ENCODE measurements at places on chromosomes 13 and 19.
A peak's percentile ranks its signal among the peaks of the same experiment; 100 is the strongest.

- no peak for DNase-seq
Observed at GRCh38 chr19:28793391-28794168, 419.4 kb downstream of the UQCRFS1 start.

DNA sequence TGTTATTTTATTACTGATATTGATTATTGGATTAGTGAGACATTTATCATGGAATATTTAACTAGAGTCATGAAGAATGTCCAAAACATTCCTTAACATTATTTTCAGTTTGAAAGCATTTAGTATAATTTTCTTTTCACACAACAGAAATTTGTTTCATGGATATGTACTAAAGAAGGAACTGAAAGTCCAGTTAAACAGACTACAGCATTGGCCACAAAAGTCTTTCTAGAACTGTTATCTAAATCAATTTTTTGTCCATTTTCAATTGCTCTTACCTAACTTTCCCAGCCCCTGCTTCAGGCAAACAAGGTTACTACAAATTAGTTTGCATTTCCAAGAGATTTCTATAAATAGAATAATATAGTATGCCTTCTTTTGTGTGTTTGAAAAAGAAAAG lies 1018.0 kb upstream of the PCDH20 start:
- DNase-seq = no peak

DNA sequence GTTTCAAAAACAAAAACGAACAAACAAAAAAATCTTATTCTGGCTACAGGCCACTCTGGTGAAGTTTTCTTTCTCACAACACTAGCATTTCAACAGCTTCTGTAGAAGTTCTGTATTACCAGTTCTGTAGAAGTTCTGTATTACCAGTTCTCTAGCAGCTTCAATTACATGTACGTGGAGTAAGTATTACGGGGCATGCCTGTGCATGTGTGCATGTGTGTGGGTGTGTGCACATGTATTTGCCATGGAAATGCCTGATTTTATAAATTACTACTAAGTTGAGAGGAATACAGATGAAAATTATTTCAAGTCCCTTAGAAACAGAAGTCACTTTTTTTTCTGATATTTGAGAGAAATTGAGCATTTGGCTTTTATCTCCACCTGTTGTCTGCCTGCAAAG lies 414.2 kb downstream of the FOXO1 start:
- DNase-seq = no peak

DNA sequence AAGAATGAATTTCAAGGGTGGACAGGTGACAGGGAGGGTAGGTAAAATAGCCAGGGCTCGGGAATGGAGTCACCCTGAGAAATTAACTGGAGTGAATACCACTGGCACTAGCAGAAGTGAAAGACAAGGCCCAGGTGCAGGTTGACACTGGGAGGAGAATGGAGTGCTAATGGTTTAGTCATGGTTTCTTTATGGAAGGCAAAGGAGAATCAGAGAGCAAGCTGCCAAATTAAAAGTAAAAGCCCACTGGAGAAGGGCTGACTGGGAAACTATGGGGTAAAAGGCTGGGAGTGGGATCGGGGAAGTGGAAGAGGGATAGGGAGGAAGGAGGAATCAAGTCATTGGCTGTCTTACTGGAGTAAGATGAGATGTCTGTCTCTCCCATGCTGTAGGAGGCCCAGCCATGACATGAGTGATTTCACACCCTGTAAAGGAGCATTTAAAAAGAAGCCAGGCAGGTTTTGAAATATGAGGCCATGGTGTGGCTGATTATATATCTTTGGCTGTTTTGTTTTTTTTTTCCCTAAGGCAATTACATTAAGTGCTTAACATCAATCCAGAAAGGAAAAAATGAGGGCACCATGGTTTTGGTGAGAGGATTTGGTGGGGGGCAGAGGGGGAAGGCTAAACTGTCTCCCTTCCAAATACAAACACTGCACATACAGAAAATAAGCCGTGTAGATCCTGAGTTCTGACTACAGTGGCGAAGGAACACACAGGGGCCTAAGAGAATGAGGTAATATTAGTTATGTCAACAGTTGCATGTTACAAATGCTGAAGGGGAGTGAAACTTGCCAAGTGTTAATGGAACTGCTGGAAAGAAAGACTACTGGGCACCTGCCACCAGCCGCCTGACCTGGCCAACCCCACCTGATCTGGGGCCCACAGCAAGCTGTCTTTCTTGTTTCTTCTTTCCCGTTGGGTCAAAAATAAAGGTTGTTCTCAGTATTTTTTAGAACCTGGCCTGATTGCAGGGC lies 183.5 kb upstream of the TSC22D1 start:
- DNase-seq = peak; percentile 23

GRCh38 chr13:21738630-21739029 lies 67.8 kb downstream of the FGF9 start:
- DNase-seq = no peak

DNA sequence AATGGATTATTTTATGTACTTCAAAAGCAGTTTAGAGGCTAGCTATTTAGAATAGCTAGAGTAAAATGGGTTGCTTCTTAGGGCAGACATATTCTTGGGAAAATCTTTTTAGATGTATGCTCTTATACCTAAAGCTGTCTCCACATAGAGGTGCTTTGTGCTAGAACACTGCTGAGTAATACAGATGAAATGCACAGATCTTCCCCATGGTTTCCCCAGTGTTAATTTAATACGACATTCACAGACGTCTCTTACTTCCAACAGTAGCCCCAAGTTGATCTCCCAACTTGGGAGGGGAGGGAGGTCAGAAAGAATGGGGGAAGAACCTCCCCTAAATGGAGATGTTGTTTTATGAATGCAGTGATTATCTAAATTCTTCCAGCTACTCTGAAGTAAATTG lies 16.9 kb downstream of the NALCN start:
- peak; percentile 64 for DNase-seq

DNA sequence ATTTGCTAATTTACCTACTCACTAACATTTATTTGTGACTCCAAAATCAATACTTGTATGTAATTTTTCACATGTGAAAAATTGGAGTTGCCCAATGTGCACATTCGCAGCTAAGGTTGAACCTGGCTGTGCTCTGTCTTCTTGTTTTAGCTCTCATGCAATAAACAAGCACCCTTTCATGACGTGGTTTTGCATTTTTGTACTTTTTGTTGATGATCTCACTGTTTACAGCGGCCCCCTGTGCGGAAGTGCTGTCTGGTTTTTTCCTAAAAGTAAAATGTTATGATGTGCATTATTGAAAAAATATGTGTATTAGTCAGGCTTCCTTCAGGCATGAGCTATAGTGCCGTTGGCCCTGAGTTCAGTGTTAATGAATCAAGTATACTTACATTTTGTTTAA lies 18.1 kb downstream of the DGKH start:
- peak; percentile 94 for DNase-seq

DNA sequence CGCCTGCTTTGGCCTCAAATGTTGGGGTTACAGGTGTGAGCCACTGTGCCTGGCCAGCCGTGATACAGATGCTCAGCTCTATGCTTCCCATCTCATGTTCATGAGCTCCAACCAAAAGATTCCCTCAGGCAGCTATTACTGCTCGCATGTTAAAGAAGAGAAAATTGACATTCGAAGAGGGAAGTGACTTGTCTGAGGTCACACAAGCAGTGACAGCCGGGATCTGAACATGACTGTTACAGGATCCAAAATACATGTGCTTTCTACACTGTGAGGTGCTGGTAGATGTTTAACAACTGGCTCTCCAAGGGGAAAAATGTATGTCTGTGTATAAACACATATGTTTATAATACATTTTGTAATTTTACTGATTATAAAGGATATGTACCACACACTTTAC lies 11.3 kb downstream of the FPR1 start:
- DNase-seq = no peak

DNA sequence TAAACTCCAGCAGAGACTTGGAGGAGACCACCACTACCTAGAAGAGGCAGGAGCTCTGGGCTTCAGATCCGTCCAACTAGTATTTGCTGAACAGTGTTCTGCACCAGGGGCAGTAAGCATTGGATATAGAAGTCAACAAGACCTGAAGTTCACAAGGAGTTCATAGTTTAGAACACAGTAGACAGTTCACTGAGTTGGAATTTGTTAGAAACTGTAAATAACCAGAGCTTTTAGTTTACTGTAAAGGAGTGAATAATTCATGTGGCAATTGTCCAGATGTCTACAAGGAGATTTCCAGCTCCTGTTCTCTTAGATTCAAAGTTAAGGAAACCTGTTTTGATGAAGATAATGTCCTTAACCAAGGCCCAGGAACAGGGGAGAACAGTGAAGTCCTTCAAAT lies 128.9 kb downstream of the COG6 start:
- peak; percentile 26 for DNase-seq

- peak; percentile 90 for DNase-seq
Observed at GRCh38 chr19:15248648-15249527, 16.6 kb upstream of the EPHX3 start.

GRCh38 chr19:57664269-57665127 lies 4.2 kb upstream of the ZSCAN4 start:
- DNase-seq = peak; percentile 66

DNA sequence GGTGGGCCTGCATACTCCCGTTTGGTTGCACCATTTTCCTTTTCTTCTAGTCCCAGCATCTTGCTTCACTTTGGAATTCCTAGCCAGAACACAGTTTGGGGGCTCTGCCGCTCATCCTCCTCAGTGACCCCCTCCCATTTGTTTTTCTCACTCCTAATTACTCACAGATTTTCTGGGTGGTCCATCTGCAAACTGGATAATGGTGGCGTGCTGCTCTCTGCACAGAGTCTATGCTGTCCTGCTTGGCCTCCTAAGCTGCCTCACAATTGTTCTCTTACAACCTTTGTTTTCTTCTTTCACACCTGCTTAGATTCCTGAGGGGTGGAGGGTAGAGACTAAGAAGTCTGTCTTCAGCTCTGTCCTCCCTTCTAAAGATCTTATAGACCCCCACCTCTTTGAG lies 80.8 kb downstream of the SHISA2 start:
- DNase-seq = no peak

DNA sequence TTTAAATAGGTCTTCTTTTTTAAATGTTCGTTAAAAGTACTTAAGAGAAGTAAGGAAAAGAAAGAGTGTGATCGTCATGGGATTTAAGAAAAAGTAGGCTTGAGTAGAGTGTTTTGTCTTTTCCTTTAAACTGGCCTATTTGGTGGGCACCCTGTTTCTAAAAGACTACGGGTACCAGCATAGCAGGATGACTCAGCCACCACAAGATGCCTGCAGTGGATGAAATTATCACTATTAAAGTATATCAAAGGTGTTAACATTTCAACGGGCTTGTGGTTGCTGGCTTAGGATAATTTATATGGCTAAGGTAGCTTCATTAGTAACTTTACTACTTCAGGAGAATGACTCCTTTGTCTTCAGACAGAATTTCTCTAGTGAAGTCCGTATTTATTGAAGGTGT lies 112.6 kb downstream of the STARD13 start:
- DNase-seq = no peak

DNA sequence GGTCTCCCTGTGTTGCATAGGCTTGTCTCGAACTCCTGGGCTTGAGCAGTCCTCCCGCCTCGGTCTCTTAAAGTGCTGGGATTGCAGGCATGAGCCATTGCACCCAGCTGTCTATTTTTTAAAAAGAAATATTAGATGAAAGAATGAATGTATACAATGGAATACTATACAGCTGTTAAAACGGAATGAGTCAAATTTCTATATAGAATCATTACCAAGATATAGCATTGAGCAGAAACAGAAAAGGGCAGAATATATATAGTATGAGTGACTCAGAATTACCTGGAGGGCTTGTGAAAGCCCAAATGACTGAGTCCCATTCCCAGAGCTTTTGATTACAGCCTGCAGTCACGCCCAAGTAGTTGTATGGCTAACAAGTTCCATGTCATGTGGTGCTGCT lies 4.4 kb downstream of the DACT3 start:
- DNase-seq = no peak

GRCh38 chr19:9413240-9413954 lies 22.0 kb downstream of the ZNF266 start:
- peak; percentile 7 for DNase-seq

GRCh38 chr13:38398711-38399493 lies 49.3 kb downstream of the UFM1 start:
- DNase-seq = peak; percentile 91

- no peak for DNase-seq
Observed at GRCh38 chr13:56351041-56351440, 789.7 kb upstream of the PRR20A start.

GRCh38 chr13:41700790-41701310 lies 243.5 kb downstream of the RGCC start:
- DNase-seq = peak; percentile 91

DNA sequence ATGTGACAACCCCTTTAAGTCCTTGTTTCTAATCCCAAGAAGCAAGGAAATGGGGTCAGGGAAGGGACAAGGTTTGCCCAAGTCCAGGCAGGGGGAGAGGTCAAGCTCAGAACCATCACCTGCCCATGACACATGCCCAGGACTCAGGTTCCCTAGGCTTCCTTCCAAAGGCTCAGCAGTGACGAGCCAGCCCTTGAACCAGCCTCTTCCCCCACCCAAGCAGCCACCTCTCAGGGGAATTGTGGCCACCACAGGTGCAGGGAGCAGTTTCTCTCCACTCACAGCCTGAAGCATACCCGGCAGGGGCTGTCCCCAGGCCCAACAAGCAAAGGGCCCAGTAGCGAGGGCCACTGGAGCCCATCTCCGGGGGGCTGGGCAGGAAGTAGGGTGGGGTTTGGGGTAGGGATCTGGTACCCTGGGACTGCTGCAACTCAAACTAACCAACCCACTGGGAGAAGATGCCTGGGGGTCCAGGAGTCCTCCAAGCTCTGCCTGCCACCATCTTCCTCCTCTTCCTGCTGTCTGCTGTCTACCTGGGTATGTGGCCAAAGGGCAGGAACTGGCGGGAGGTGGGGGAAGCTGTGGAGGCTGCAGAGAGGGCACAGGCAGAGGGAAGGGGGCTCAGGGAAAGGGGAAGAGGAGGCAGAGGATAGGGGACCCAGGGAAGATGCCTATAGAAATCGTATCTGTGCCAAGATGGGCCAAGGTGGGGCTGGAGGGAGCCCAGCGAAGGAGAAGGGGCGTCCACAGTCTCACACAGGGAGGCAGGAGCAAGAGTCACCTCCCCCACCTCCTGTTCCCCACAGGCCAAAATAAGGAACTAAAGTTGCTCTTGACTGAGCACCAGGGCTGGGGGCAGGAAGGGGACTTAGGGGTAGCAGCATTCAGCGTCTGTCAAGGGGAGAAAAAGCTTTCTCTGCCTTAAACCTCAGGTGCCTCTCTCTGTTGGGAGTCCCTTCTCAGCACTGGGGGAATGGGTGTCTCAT lies at the start of gene CD79A:
Gene CD79A (plus strand): TSS at position 433 of the 986 bp plus-strand sequence. CDS start 26 bp downstream, at position 459.
- DNase-seq = no peak

GRCh38 chr13:58594747-58595600 lies 963.4 kb downstream of the PCDH17 start:
- DNase-seq = no peak

- DNase-seq = no peak
Observed at GRCh38 chr13:22569811-22570210, 611.0 kb upstream of the SGCG start.

GRCh38 chr19:34501339-34502320 lies 20.1 kb downstream of the WTIP start:
- DNase-seq = peak; percentile 86
